Activated naive CD8-positive, alpha-beta T cell treated with anti-CD3 and anti-CD28 coated beads for 36 hours (primary cell): ENCODE measurements at places on chromosomes 7 and 10. TPM values are rescaled to one million over a fixed set of nuclear protein-coding genes. Genes with fewer than 3 reads are reported as not detected.
A peak's percentile ranks its signal among the peaks of the same experiment; 100 is the strongest.

GRCh38 chr7:90081621-90082020 is 72.6 kb upstream of the STEAP1 start:
- peaks cover 8% of the 10 kb centered on the region for H3K27me3 ChIP-seq
- H3K27ac ChIP-seq, result no peak overlapping the region
- H3K4me1 ChIP-seq, result peaks cover 3% of the 10 kb centered on the region

- no peak overlapping the region for H3K27ac ChIP-seq
- DNase-seq, result no peak
- H3K4me3 ChIP-seq, result no peak overlapping the region
- no peaks in the 10 kb centered on the region for H3K4me1 ChIP-seq
- H3K27me3 ChIP-seq, result no peaks in the 10 kb centered on the region
- H3K36me3 ChIP-seq, result no peaks in the 10 kb centered on the region
Measured at GRCh38 chr7:28755255-28755654, 202.9 kb downstream of the TRIL start.

DNA sequence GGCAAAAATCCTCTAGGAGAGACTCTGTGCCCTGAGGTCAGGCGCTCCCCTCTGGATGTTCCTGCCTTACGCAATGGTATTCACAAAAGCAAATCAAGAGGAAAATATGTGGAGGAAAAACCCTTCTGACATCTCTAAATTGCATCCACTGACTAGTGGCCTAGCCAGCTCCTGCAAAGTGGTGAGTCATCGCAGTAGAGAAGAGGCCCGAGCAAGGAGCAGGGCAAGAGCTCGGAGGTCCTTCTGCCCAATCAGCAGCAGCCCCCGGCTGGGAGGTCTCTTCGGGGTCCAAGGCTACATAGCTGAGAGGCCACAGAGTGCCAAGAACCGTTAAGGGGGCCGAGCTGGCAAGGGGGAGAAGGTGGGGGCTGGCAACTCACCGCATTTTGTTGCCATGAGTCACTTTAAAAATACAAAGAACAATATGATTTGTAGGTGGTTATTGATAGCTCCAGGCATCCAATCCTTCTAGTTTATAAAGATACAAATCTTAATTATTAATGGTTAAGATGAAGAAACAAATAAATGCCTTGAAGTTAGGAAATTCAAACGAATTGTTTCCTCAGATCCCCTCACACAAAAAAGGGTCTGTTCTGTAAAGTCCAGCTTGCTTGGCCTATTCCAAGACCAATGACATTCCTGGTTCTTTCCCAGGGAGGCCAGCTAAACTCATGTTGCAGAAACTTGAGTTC is 161.6 kb downstream of the PKD1L1 start:
- no peaks in the 10 kb centered on the region for H3K36me3 ChIP-seq
- DNase-seq, result no peak
- no peaks in the 10 kb centered on the region for H3K27me3 ChIP-seq
- H3K27ac ChIP-seq, result no peak overlapping the region
- no peaks in the 10 kb centered on the region for H3K4me1 ChIP-seq

The TMEM130 gene
- total RNA-seq, result not detected

The DCLRE1C gene
- 19.8 TPM for total RNA-seq

DNA sequence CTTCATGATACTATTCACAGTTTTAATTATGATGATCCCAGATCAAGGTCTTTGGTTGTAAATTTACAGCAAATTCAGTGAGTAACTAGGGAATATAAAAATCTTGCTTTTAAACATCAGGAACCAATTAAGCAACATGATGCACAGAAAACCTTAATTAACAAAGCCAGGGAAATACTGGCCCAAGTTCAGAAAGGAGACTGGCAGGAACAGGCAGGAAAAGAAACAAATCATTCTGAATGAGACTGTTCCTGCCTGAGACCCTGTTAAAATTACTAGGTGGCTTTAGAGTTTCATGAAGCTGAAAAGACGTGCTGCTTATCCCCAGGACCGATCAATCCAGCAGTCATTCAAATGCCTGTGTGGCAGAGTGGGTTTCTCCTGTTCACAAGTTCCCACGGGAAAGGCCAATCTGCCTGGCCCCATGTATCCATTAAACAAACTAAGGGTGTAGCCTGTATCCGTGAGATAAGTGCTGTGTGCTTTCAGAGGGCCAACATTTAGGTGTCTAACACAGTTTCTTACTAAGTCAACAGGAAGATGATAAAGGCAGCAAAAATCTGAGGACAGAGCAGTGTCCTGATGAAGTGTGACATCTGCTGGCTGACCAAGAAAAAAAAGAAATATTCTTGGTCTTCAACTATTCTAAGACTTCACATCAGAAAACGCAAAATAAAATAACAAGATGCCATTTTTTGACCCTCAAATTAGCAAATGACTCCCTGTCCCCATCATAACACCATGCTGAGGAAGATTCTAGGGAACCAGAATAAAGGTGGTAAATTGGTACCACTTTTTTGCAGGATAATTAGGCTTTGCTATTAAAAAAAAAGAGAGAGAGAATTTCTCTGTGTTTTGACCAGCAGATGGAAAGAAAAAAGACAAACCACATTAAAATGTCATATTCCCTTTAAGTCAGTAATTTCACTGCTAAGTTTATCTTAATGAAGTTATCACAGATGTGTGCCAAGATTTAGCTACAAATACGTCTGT is 34.2 kb downstream of the PUS7 start:
- no peak overlapping the region for H3K4me3 ChIP-seq
- no peak for DNase-seq
- peaks cover 27% of the 10 kb centered on the region for H3K36me3 ChIP-seq
- no peaks in the 10 kb centered on the region for H3K27me3 ChIP-seq
- no peak overlapping the region for H3K27ac ChIP-seq

GRCh38 chr10:42645103-42645502 is 6.7 kb upstream of the ZNF33B start:
- peaks cover under 1% of the 10 kb centered on the region for H3K4me1 ChIP-seq
- DNase-seq, result no peak
- H3K27me3 ChIP-seq, result no peaks in the 10 kb centered on the region

DNA sequence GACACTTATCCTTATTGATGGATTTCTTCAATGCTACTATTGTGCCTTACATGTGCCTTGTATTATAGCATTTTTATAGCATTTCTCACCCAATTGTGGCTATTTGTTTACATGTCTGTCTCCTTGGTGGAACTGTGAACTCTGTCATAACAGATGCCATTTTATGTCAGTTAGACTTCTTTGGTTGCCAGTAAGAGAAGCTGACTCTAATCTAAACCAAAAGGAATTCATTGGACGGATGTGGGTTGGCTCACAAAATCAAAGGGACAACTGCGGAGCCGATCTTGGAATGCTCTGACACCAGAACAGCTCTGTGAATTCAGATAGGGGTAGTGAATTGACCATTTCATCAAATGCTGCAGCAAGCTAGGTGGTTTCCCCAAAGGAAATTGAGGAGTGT is 15.0 kb downstream of the GARIN1A start:
- no peak overlapping the region for H3K27ac ChIP-seq
- no peak overlapping the region for H3K4me3 ChIP-seq
- peaks cover 5% of the 10 kb centered on the region for H3K27me3 ChIP-seq
- no peaks in the 10 kb centered on the region for H3K4me1 ChIP-seq

The BET1 gene
- total RNA-seq, result 19.7 TPM

DNA sequence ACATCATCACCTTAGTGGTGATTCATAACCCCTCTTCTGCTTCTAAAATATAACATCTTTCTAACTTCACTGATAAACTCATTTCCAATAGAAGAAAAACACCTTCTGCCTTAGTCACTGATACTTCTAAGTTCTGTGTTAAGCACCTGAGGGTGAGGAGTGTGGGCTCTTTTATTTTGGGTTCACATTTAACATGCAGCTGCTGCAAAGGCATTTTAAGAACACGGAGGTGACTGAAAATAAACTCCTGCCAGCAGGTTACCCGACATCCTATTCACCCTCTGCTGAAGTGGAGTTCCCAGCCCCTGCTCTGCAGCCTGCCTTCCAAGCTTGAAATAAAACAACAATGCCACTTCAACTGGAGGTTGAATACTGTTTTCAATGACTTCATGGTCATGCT is 202.9 kb upstream of the PLXNA4 start:
- no peak for DNase-seq
- peaks cover 13% of the 10 kb centered on the region for H3K4me1 ChIP-seq
- H3K27ac ChIP-seq, result no peak overlapping the region
- H3K4me3 ChIP-seq, result no peak overlapping the region
- H3K36me3 ChIP-seq, result peaks cover 6% of the 10 kb centered on the region
- H3K27me3 ChIP-seq, result no peaks in the 10 kb centered on the region

The RTKN2 gene
- 1.2 TPM for total RNA-seq

The ANKRD61 gene
- total RNA-seq, result 0.16 TPM

The OPN4 gene
- not detected for total RNA-seq

The PNLIPRP2 gene
- total RNA-seq, result not detected

DNA sequence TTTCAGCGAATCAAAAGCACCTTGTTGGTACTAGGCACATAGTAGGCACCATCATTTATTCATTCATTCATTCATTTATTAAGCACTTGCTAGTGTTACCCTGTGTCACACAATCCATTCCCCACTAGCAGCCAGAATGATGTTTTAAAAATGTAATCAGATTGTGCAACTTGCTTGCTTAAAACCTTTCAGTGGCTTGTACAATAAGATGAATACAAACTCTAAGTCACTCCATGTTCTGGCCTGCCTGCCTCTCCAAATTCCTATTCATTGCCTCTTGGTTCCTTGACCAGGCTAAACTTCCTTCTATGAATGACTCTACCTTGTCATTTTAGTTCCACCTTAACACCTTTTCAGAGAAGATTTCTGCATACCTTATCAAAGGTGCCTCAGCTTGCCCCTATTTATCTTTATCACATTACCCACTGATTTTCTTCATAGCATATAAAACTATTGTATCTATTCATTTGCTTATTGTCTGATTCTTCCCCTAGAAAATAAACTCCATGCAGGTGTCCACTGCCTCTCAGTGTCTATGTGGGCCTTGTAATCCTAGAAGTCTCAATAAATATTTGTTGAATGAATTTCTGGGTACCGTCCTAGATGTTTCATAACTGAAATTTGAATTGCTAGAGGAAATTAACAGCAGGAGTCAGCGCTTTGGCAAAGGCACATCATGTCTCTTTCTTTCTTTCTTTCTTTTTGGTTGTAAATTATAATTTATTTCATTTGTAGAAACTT is 169.5 kb downstream of the TMEM26 start:
- no peak overlapping the region for H3K27ac ChIP-seq
- H3K27me3 ChIP-seq, result no peaks in the 10 kb centered on the region
- DNase-seq, result no peak
- peaks cover 17% of the 10 kb centered on the region for H3K4me1 ChIP-seq

DNA sequence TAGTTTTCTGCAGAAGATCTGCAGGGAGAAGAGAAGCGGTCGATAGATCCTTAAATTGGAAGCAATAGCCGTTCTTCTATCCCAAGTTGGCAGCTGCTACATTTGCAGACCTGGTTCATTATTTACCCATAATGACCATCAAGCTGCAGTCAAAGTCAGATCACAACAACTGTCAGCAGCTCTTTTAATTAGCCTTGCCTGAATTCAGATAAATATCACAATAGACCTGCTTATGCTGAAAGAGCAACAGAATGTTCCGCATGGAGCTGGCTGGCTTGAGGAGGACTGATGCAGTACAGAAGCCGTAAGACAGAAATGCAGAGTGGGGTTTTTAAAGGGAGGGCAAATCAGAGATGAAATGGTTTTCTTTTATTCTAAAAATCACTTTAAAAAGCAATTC is 109.4 kb downstream of the HIBADH start:
- H3K4me1 ChIP-seq, result no peaks in the 10 kb centered on the region
- peaks cover 6% of the 10 kb centered on the region for H3K36me3 ChIP-seq
- no peak overlapping the region for H3K4me3 ChIP-seq
- DNase-seq, result no peak

DNA sequence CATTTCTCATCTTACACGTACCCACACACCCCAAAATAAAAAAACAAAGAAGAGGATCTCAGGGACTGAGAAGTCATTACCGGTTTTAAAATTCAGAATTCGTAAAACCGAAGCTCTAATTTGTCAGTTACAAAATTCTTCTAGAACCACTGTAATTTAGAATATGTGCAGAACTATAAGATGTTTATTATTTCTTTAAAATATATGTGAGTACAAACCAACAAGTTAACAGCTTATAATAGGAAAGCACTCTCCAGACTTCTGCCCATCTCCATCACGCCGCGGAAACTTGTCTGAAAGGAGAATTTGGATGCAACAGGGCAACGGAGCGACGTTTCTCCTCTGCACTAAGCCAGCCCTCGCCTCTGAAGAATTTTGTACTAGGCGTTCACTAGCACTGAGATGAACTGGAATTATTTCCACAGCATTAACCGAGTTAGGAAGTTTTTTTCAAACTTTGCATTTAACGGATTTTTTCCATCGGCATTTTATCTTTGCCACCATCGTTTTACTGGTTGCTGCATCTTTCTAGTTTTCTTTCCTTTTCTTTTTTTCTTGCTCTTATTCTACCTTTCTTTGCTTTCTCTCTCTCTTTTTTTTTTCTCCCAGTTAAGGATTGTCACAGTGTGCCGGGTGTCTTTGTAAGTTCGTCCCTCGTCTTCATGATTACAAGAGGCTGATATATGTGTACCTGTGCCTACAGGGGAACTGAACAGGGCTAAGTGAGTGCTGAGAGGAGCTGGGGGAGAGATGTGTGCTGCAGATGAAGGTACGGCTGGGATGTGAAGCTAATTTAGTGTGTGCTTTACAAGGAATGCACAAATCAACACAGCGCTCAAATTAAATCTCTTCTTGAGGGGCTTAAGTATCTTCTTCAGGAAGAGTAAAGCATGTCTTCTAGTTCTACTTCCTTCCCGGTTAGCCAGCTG is 295.9 kb upstream of the NFE2L3 start:
- H3K27me3 ChIP-seq, result peaks cover 10% of the 10 kb centered on the region
- H3K4me3 ChIP-seq, result no peak overlapping the region
- no peak overlapping the region for H3K27ac ChIP-seq
- peak; percentile 3 for DNase-seq
- peaks cover 11% of the 10 kb centered on the region for H3K36me3 ChIP-seq

- peaks cover 9% of the 10 kb centered on the region for H3K36me3 ChIP-seq
- H3K27ac ChIP-seq, result peak overlapping the region; percentile 96
- peaks cover 19% of the 10 kb centered on the region for H3K4me1 ChIP-seq
- peaks cover 3% of the 10 kb centered on the region for H3K27me3 ChIP-seq
Measured at GRCh38 chr7:98879198-98879978, 1.1 kb downstream of the TRRAP start.

DNA sequence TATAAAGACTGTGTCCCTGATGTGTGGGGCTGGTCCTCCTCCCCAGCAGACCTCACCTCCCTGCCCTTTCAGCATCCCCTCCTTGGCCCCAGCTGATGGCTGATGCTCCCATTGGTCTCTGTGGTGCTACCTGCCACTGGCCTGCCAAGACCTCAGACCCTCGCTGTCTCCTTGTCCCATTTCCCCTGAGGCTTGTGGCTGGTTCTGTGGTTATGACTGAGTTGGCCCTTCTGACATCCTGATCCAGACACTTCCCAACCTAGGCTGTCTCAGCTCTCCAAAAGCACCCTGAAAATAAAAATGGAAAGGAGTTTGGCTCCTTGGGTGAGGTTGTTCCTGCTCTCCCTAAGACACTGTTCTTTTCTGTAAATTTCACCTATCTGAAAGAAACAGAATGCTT is 214.2 kb downstream of the RPS24 start:
- peaks cover 4% of the 10 kb centered on the region for H3K36me3 ChIP-seq
- no peak overlapping the region for H3K4me3 ChIP-seq
- peaks cover 16% of the 10 kb centered on the region for H3K27me3 ChIP-seq
- H3K27ac ChIP-seq, result no peak overlapping the region
- peaks cover 7% of the 10 kb centered on the region for H3K4me1 ChIP-seq

GRCh38 chr10:127911218-127911866 is 4.4 kb downstream of the PTPRE start:
- H3K4me1 ChIP-seq, result no peaks in the 10 kb centered on the region
- H3K27ac ChIP-seq, result no peak overlapping the region
- no peak for DNase-seq
- H3K27me3 ChIP-seq, result peaks cover 24% of the 10 kb centered on the region
- peaks cover 1% of the 10 kb centered on the region for H3K36me3 ChIP-seq
- H3K4me3 ChIP-seq, result no peak overlapping the region

- H3K27me3 ChIP-seq, result peaks cover 22% of the 10 kb centered on the region
- no peaks in the 10 kb centered on the region for H3K36me3 ChIP-seq
- H3K27ac ChIP-seq, result no peak overlapping the region
- DNase-seq, result no peak
- H3K4me1 ChIP-seq, result peaks cover 4% of the 10 kb centered on the region
Measured at GRCh38 chr10:126469692-126470091, 81.4 kb upstream of the ADAM12 start.
